Suprapubic skin (tissue), 4 donors: ENCODE measurements at places on chromosomes 6 and 20.

- no peak for DNase-seq
Observed at GRCh38 chr6:111661541-111662061, 55.9 kb upstream of the TRAF3IP2 start.

DNA sequence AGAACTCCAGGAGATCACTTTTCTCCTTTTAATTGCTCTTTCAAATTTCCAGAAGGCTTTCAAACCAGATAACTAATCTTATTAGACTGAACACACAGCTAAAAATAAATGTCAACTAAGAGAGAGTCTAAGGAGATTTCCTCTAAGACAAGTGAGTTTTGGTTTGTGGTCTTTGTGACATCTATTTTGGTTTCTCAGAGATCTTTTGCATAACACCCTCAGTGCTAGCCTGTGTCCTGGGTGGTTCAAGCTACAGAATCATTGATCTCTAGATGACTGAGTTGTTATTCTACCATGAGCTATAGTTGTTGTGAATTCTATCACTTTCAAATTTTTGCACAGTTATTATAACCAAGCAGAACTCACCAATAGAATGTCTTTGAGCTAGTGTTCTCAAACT, 49.1 kb upstream of the PLCB4 start:
- no peak for DNase-seq

DNA sequence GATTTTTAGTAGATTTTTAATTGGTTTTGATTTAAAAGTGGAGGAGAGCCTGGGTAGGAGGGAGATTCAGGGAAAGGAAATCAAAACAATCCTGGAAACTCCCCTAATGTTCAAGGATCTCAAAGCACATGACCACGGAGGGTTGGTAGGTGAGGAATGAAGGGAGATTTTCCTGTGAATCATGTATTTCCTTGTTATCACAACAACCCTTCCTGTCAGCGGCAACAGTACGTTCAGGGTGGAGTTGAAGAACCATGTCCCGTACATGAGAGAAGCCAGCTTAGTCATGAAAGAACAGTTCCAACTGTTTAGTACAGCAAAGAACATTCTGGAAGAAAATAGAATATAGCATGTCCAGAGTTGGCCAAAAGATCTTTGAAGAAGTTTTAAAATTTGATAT, 79.4 kb upstream of the SCAF8 start:
- no peak for DNase-seq

- DNase-seq = no peak
Observed at GRCh38 chr6:158911746-158912480, 88.1 kb downstream of the RSPH3 start.

DNA sequence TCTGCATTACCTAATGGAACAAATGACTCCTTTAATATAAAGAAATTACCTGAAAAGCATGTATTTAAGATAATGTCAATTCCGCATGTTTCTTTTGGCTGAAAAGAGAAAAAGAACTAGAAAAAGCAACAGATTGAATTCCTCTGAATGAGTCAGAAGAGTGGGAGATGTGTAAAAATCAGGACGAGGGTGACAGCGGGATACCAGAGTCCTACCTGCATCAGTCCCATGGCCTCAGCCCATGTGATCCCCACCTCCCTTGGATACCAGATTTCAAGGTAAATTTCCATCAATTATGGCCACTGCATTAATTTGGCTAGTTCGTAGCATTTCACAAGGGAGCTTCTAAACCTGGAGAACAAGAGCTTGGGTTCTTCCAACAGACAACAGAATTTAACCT, 10.0 kb upstream of the MOXD1 start:
- DNase-seq = no peak

DNA sequence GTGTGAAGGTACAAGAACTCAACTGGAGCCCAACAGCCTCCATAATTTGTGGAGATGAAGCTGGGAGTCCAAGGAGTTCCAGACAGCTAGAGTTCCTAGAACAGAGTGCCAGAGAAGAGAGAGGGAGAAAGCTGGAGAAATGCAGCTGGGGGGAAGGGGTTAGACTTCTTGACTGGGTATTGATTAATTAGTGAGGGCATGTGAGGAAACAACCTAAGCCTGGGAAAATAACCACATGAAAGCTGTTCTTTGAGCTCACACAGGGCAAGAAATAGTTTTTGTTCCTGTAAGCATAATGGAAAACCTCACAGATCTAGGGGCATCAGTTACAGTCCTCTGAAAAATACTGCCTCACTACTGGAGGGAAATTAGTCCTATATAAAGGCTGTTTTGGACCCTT, 230.5 kb upstream of the FKBP1C start:
- DNase-seq = no peak

DNA sequence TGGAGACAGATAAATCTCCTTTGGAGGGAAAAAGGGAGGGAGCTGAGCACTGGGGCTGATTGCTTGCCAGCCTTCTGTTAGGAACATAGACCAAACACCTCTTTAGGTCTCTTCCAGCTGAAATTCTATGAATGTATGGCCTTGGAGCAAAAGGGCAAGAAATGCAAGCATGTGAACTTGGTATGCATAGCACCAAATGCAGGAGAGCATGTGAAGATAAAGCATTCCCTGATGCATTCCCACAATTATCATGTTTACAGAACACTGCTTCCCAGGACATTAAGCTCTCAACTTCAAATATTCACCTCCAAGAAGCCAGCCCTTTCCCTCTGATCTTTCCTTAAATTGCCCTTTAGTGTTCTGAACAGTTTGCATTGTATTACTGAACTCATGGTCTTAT, 15.6 kb downstream of the RIPOR2 start:
- DNase-seq = no peak

DNA sequence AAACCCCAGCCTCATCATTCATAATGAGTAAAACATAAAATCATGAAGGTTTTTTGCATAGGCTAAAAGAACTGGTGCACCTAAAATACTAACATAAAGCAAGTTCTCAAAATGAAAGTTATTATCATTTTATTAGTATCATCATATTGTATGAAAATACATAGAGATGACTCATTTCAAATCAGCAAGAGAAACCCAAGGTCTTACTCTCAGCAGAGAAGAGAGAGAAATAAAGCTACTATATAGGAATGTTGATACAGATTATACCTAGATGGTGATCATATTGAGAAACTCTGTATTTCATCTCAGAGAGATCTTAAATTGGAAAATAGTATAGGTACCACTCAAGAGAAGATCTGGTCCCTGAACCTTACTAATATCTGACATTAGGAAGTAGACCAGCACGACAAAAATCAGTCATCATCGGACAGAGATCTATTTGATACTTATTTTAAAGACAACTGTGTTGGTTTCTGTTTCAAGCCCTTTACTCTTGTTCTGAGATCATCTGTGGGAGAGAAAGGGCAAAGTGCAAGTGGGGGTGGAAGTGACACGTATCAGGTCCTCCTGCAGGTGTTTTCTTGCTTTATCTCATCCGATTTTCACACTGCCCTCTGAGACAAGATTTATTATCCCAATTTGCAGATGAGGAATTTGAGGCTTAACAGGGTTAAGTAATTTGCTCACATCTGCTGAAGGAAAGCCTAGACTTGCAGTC, 532.3 kb downstream of the MAFB start:
- DNase-seq = no peak

- DNase-seq = no peak
Observed at GRCh38 chr6:156910938-156911337, 133.8 kb downstream of the ARID1B start.

DNA sequence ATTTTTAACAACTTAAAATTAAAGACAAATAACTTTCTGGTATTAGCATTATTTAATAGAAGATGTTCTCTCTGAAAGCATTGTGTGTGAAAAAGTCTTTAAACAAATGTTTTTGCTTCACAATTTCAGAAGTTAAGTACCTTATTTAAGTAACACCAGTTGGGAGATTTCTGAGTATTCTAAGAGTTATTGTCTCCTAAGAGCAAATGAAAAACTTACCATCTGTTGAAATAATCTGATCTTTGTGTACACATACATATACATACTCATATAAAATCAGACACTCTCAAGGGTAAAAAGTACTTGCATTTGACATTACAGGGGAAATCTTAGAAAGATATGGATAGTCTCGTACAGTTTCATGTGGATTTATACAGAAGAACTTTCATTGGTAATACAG, 2.4 kb downstream of the BTBD3 start:
- no peak for DNase-seq

DNA sequence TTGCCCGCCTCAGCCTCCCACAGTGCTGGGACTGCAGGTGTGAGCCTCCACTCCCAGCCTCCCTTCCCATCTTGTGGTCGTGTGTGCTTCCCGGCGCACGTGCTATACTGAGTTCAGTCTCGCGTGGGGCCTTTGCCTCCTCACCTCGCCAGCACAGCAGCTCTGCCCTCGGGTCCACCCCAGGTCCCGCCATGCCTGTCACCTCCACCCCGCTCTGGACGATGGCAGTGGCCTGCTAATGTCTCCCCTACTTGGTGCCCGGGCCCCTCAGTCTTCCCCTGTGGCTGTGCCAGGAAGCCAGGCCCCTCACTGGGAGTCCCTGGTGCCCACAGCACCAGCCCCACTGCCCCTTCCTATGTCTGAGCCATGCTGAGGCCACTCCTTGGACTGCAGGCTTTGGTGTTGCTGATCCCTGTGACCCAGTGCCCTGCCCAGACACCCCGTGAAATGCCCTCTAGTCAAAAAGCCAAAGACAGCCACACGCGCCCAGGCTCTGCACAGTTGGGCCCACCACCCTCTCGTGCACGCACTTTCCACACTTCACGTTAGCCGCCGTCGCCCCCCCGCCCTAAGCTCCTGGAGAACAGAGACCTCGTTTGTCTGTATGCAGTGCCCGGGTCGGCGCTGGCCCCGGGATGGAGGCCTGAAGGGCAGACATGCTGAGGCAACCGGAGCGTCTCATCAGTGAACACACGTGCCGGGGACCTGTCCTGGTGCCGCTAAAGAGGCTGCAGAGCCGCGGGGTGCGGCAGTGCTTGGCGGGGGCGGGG, 14.3 kb downstream of the HRH3 start:
- DNase-seq = no peak
